ENCODE measurements at places on chromosomes 7 and 10.

DNA sequence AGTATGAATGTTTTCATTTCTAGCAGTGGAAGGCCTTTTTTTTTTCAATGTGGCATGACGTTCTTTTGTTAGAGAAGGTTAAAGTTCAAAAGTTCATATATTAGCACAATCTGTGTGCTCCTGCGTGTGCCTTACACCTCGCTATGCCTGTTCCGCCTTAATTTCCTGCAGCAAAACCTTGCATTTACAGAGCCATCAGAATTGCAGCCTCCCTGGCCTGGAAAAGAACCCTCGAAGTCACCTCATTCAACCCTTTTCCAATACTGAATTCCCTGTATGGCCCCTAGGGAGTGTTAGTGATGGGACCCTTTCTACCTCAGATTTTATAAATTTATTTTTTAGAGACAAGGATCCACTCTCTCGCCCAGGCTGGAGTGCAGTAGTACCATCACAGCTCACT is 103.5 kb upstream of the ZNF438 start:
- no peak for DNase-seq

GRCh38 chr10:72000073-72001032 is 36.2 kb downstream of the CHST3 start:
- DNase-seq, result no peak

GRCh38 chr10:87659571-87660483 is at the start of gene PAPSS2:
TSS of gene PAPSS2 (plus strand) at chr10:87659878. CDS start at chr10:87659982, 104 bp downstream.
- peak; percentile 18 for DNase-seq

- DNase-seq, result no peak
Measured at GRCh38 chr7:23098460-23098859, 7.1 kb upstream of the KLHL7 start.

DNA sequence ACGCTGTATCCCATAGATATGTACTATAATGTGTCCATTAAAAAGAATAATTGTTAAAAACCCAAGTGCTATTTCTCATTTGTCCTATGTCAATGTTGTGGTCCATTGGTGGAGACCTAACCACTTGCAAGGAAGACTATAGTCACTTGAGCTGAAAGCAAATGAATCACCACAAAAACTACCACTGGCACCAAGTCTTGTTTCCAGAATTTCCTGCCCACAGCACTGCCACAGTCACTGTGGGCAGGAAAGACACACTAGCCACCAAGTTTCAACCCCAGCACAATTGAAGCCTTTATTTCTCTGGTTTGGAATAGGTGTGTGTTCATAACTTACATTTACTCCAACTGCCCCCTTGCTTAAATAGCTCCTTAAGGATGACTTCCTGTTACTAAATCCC is 12.4 kb downstream of the DIP2C start:
- DNase-seq, result no peak

DNA sequence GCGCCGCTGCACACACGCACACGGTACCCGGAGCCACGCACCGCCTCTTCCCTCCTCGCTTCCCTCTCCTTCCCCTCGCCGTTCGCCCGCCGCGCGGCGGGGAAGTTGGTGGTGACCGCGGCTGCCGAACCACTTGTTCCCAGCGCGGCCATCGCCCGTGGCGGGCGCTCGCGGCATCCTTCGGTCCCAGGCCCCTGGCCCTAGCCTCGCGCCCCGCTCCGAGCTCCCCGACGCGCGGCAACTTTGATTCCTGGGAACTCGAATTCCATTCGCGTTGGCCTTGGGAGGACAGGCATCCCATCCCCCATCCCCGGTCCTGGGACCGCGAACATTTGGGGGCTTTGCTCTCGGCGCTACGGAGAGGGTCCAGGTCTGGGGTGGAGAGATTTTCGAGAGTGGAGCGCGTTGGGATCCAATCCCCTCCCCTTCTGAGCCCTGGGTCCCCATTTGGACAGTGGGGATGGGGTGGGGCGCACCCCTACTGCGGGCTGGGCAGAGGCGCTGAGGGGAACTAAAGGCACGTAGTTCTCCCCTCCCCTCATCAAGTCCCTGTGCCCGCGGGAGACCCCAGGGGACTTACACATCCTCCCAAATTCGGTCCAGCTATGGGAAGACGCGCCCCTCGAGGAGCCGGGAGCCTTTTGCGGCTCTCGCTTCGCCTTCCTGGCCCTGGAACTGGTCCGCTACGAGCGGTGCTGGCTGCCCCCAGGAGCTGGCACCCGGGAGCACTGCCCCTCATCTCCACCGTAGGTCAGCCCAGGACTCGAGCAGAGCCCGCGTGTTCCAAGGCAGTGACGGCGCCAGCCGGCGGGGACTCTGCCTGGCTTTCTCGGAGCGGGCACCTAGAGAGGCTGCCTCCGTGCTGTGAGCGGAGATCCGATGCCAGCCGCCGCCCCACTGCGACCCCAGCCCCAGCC is 834 bp downstream of the CDH23 start:
- DNase-seq, result no peak

DNA sequence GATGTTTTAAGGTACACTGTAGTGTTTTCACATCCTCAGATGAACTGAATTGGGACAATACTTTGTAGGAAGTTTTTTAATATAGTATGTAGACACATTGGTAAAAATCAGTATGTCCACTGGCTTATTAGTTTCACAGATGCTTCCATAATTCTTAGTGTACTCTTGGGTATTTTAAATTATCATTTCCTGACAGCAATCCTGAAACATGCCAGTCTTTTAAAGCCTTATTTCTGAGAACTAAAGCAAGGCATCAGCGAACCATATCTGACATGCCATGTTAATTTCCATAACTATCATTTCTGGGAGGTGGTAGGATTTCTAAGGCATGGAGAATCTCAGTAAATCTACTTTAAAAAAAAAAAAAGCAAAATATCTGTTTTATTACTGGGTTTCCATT is 266.4 kb downstream of the ADK start:
- DNase-seq, result no peak

GRCh38 chr7:148083448-148083847 is 507.1 kb upstream of the C7orf33 start:
- no peak for DNase-seq

- DNase-seq, result peak; percentile 23
Measured at GRCh38 chr10:93379731-93380575, 102.2 kb downstream of the MYOF start.

- no peak for DNase-seq
Measured at GRCh38 chr7:11082552-11083213, 109.0 kb downstream of the PHF14 start.

DNA sequence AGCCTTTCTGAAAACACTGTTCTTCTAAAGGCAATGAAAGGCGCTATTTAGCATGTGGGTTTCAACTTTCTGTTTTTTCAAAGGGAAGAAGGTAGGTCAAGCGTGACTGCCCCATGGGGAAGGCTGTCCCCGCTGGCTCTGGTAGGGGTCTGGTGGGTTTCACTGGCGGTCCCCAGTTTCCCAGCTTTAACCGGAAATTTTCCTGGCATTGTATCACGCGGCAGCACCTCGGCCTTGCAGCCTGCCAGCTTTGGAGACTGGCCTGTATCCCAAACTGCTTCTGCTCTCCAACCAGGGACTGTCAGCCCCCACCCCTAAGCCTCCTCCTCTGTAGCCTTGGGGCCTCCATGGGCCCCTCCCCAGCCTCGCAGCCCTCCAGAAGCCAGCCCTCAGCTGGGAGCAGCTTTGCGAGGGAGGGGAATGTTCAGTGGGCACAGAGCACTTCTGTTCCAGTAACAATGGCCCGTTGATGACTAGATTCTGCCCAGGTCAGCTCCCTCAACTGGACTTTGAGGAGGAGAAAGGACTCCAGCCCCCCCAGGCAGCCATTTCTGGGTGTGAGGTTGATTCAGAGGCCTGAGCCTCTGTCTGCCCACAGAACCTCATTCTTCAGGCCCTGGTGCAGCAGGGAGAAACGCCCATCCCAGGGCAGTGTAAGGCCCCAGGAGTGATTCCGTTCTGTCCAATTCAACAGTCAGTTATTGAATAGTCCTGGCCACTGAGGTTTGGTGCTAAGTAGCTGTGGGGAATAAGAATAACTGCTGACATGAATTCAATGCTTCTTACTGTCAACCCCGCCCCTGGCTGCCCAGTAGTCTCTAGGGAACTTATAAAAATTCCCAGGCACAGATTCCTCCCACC is 17.1 kb downstream of the CHST3 start:
- DNase-seq, result no peak

DNA sequence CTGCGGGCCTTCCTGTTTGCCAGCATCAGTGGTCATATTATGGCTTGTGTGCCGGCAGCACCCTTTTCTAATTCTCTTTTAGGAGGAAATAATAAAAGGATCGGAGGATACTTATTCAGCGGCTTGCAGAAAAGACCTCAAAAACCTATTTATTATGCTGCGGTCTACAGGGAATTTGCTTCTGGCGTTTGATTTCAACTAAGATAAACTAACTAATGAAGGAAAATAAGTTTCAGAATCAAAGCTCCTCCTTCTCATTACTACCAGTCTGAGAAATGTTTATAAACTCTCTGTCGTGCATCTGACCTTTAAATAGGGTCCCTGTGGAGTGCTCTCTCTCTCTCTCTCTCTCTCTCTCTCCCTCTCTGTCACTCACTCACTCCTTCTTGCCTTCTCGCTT is 335.0 kb upstream of the GLI3 start:
- DNase-seq, result no peak

DNA sequence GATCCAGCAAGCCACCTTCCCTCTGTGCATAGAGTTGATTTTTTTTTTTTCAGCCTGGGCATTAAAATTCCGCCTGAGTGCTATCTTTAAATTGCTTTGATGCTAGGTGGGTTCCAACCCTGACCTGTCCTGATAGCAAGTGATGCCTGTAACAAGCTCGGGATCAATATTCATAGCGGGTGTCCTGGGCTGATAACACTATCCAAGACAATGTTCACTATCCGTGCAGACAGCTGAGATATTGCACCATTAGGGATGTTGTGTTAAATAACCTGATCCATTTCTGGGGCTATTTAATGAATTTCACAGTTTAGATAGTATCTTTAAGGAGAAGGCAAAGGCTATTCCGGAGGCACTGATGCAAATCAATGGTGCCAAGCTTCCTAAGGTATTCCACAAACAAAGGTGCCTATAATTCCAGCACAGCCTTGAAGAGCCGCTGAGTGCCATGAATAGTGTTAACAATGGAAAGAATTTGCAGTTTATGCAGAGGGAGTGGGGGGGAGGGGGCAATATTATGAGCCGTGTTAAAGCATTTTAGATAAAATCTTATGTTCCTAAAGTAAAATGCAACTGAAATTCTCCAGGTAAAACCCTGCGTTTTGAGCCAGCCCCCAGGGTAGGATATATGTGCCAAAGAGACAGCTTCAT is 4.2 kb upstream of the NKX1-2 start:
- no peak for DNase-seq

- no peak for DNase-seq
Measured at GRCh38 chr10:131805696-131806095, 95.1 kb upstream of the PPP2R2D start.

DNA sequence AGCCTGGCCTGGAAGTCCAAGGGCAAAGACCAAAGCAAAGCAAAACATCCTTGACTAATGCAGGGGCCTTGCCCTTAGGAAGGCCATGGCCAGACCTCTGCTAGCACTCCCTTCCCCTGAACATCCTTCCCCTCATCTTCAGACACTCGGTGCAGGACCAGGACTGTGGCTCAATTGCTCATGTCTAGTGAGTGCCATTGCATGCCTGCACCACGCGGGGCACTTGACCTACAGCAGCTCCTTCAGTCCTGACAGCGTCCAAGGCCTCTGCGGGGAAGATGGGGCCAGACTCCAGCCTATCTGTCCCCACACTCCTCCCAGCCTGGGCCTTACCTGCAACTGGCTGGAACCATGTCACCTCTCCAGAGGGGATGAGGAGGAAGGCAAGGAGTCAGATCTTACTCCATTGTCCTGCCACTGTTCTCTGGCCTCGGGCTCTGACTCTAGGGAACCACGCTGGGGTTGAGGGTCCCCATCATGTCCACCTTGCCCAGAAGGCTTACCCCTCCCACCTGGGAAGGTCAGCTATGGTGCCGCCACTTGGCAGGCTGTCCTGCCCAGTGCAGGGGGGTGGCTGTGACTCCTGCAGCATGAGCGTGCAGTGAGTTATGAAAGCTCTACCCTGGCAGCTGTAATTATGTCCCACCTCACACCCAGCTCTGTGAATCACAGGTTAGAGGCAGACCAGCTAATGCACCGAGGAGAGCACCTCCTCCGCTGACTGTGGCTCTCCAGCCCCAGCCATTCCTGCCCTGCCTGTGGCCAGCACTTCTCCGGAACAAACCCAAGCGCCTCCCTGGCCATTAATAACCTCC is 16.1 kb downstream of the DRGX start:
- no peak for DNase-seq

DNA sequence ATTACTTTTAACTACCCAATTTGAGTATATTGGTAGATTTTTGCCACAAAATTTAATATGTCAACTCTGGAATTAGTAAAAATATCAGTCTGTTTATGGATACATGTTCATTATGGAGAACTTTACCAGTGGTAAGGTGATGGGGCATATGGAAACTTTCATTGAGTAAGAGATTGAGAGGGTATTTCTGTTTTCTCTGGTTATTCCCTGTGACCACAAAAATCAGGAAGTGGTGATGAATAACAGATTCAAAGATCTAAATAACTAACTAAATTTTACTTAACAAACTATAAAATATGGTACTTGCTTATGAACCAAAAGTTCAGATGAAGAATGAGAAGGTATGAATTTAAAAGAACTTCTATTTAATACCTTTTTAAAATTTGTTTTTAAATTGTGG is 22.1 kb upstream of the STEAP4 start:
- DNase-seq, result no peak

GRCh38 chr7:151774951-151775350 is 102.0 kb downstream of the PRKAG2 start:
- no peak for DNase-seq

- no peak for DNase-seq
Measured at GRCh38 chr7:108535257-108535656, 9.3 kb upstream of the PNPLA8 start.

- DNase-seq, result no peak
Measured at GRCh38 chr10:29142516-29143314, 146.2 kb upstream of the LYZL1 start.

DNA sequence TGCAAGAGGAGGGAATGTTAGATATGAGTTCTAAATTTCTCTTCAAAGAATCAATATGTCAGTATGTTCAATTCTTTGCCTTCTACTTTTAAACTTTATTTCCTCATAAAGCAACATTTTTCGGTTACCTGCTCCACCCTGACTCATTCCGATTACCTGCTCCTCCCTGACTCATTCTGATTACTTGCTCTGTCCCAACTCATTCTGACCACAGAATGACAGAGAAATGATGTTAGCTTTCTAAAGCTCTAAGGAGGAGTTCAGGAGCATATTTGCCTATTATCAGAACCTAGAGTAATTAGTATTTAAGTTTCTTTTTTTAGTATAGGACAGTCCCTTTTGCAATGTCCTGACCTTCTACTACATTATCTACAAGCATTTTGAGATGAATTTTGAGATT is 24.5 kb upstream of the PPP1R9A start:
- no peak for DNase-seq

DNA sequence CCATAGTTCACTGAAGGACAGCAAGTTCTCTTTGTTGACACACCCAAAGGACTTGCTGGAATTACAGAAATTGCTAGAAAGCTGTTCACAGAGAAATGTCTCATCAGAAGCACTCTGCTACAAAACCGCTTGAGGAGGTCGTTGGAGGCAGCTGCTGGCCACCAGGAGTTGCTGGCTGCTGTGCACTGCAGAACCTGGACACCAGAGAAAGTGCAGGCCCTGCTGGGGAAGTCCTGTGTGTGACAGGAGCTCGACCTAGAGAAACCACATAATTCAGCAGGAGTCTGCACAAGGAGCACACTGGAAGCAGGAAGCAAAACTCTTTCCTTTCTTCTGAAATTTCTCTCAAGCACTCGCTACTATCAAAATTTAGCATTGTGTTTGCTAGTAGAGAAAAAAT is 461.5 kb upstream of the GHITM start:
- DNase-seq, result no peak
